ENCODE measurements at places on chromosomes 12 and 14.

- DNase-seq: no peak
These were observed 119.6 kb upstream of the PTPRB start for GRCh38 chr12:70756791-70757190.

- DNase-seq: no peak
These were observed 822 bp upstream of the SOX5 start for GRCh38 chr12:23950210-23950774.

- DNase-seq: no peak
These were observed 4.8 kb downstream of the RASSF9 start for GRCh38 chr12:85831327-85831990.

DNA sequence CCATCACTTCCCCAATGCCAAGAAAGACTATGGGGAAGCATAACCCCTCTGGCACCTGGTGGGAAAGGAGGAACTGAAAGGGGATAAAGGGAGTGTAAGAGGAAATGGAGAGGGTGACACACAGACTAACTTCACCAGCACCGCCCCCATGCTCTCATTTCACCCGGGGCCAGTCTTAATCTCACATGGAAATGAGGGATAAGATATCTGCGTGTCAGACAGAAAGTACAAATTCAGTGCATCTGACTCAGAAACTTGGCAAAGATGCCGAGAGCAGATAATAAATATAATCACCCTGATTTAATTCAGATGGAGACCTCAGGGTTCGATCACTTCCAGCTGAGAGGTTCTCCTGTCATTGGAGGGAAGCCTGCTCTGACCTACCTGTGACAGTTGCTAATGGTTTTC is 191.6 kb downstream of the DUSP6 start:
- DNase-seq: peak; percentile 8

GRCh38 chr12:6312529-6313325 is 2.2 kb downstream of the PLEKHG6 start:
- DNase-seq: no peak

GRCh38 chr12:7162691-7163114 is 26.8 kb upstream of the PEX5 start:
- DNase-seq: no peak

Data from stimulated activated CD4-positive, alpha-beta T cell treated with anti-CD3 and anti-CD28 coated beads, Interleukin-15, amount 100 ng/mL, for 1 hour (primary cell).